HuH-7 (cell line): ENCODE measurements at places on chromosomes 6 and 20.

DNA sequence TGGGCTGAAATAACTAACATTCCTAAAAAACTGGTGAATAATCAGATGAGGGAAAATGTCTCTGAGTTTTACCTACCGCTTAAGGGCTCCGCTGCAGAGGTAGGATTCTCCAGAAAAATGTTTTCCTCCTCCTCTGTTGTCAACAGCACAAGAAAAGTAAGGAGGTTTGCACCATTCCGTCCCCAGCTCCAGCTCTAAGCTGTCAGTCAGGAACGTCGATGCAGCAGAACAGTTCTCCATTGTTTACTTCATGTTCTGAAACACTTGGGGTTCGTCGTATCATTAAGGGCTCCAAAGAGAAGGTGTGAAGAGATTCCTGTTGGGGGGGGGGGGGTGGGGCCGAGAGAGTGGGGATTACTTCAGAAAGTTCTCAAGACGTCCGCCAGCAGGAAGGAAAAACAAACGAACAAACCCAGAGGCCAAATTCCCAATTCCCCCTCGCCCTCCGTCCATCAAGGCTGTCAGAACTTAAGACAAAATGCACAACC is 734 bp downstream of the MMS22L start:
- DNase-seq = peak; percentile 6

GRCh38 chr6:90420500-90420899 is 123.9 kb upstream of the BACH2 start:
- no peak for DNase-seq

DNA sequence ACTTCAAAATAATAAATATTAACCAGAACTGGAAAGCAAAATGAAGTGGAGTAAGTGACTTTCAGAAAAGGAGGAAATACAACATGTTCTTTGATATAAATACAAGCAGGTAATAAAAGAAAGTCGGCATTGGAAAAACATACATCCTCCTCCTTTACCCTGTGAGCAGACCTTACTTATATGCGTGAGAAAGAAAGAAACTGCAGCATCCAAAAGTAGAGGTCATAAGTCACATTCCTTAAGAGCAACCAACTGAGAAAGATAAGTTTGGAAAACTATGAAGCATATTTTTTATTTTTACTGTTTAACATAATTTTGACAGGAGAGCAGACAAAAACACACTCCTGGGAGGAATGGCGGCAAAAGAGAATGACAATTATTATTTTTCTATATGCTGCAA is 155.5 kb downstream of the HACE1 start:
- DNase-seq = no peak

- DNase-seq = no peak
These were observed 11.5 kb upstream of the CCDC170 start for GRCh38 chr6:151482290-151482689.

DNA sequence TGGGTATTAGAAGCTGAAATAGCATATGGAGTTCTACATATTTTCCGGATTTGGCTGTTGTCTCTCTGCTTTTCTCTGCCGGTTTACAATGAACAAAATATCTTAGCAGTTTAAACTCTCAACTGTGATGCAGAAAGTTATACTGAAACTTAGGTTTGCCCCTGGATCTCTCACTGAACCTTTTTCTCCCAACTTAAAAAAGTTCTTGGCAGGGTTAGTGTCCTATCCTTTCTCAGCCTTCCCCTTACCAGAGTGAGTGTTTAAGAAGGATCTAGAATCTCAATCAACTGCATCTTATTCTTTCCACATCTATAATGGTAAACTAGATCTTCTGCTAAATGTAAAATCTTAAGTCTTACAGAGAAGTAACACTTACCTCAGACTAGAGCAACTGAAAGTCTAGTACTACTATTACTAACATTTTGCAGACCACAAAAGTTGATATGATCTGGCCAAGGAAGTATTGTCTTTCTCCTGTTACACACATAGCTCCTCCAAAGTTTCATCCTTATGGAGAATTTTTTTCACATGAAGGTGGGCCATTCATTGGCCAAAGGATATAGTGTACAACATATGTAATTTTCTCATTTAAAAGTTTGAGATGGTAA is 392.3 kb upstream of the RUNX2 start:
- no peak for DNase-seq

DNA sequence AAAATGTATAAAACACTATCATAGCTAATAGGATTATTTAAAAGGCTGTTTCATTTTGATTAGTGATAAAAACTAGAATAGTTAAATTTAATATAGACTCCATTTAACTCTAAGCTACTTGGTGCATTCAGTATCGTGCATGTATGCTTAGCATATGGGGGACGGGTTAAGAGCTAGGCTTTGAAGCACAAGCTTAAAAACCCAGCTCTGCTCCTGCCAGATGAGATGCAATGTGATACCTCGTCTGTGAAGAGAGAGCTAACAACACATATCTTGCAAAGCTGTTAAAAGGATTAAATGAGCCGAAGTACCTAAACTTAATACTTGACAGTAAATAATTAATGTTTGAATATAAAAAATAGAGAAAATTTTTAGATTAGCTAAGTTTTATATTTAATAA is 42.2 kb downstream of the DTNBP1 start:
- no peak for DNase-seq
